A375 (cell line): ENCODE measurements at places on chromosomes 6 and 20. TPM values are rescaled to one million over a fixed set of nuclear protein-coding genes. Genes with fewer than 3 reads are reported as not detected.

The EBF4 gene
- total RNA-seq = 0.19 and 0.37 TPM in 2 replicates

The RGS17 gene
- total RNA-seq = 0.53 and 2.1 TPM in 2 replicates

The OXT gene
- total RNA-seq = not detected in 2 replicates

The CST11 gene
- not detected in 2 replicates for total RNA-seq

The TTLL9 gene
- total RNA-seq = 0.11 TPM in 1 of 2 replicates, not detected in the other

The GSTA1 gene
- total RNA-seq = not detected in 2 replicates
